Ovary (tissue), 10 donors: ENCODE measurements at places on chromosomes 5 and 9.

DNA sequence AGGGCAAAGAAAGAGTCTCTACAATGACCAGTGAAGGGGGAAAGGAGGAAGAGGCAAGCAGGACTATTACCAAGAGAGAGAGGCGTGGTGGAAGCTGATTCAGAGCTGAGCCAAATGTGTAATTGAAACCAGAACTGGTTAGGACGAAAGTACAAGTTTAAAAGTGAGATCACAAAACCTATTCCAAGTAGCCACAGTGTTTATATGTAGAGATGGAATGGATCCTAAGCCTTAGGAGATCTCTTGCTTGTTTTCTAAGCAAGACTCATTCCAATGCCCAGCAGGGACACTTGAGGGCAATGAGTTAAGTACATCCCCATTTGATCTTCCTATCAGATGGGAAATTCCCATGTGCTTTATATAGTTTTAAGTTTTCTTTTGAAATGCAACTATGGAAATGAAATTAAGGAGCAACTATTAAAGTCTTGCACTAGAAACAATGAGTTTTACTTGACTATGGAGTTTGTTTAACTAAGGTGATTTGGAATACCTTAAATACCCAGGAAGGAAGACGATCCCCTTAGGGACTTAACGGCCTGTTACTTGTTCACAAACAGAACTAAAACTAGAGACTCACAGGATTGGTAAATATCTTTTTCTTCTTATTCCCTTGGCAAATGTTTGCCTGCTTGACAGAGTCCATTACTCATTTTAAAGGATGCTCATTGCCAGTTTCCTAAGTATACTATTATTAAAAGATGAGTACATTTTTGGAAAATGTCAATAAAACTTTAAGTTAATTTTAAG is 51.1 kb upstream of the SNX2 start:
- DNase-seq, result no peak

DNA sequence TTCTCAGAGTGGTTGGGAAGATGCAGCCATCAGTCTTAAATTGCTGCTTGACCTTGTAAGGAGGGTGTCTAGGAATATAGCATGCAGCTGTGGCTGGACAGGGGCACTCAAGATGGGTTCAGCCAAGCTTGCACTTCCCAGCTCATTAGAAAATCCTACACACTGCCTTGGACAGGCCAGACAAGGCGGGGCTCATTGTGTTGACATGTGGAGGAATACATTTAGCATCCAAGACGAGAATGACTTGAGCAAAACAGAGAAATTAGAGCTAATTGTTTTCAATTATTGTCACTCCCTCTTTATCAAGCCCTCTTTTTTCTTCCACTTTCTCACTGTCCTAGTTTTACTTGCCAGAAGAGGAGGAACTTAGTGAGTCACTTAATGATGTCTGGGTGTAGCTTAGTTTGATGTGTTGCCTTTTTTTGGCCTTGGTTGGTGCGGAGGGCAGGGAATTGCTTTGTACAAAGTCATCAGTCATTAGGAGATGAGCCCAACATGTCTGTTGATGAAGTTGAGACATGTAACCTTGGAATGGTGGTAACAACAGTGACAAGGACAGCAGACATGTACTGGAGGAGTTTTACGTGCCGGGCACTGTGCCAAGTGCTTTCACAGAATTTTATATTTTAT is 1219.3 kb upstream of the WWC1 start:
- DNase-seq, result no peak

DNA sequence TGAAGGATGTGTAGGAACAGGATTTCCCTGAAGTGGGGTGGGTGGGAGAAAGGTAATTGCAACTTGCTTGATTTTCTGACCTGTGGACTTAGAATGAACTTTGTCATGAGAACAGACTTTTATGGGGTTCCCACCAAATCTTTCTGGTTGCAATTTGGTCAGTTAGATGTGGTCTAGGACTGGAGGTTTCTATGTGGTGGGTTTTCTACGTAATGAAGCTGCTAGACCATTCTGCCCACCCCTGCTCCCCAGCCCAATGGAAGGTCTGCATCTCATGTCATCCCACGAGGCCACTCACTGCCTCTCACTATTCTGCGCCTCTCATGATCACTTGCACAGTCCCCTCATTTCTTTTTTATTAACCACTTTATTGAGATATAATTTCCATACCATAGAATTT is 37.9 kb upstream of the GZMA start:
- DNase-seq, result no peak

DNA sequence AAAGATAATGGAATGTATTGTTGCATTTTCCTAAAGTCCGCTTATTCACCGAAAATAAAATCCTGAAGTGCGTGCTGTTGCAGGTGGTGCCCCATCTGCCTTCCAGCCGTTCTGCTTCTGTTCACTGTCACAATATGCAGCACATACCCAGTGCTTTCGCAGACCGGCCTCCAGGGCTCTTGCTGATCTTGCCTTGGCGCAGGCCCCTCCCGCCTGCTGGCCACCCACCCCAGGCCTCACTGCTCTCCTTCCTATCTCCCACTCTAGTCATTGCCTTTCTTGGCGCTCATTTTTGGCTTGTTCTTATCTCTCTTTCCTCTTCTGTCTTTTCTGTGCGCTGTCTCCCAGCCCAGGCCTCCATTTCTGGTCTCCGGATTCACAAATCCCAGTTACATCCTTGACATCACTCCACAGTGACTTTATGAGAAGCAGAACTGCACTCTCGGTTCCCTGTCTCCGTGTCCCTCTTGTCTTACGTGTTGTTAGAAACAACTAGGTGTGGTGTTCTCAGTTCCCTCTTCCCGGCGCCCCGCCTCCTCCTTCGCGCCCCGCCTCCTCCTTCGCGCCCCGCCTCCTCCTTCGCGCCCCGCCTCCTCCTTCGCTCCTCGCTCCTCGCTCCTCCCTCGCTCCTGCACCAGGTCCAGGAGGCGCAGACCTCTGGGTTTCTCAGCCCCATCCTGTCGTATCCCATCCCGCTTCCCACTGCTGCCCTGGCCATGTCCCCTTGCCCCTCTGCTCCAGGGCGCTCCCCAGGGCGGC is 201.7 kb upstream of the OTULINL start:
- DNase-seq, result no peak

- no peak for DNase-seq
Observed at GRCh38 chr5:90112033-90112692, 297.4 kb downstream of the CETN3 start.

- no peak for DNase-seq
Observed at GRCh38 chr5:14502294-14502690, 79.3 kb upstream of the OTULINL start.

DNA sequence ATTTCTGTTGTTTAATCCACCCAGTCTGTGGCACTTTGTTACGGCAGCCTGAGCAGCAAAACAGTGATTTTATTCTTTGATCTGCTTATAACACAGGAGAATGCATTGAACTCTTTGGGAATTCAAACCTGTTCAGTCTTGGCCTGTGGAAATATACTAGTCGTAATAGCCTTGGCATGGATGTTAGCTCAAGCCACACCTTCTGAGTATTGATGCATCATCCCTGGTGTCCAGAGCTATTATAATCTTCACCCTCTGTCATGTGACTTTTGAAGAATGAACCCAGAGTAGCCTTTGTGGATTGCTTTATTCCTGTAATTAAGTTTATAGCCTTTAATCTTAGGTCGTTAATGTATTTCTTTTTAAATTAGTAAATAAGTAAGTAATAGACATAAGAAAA is 50.8 kb upstream of the TEX48 start:
- DNase-seq, result no peak

DNA sequence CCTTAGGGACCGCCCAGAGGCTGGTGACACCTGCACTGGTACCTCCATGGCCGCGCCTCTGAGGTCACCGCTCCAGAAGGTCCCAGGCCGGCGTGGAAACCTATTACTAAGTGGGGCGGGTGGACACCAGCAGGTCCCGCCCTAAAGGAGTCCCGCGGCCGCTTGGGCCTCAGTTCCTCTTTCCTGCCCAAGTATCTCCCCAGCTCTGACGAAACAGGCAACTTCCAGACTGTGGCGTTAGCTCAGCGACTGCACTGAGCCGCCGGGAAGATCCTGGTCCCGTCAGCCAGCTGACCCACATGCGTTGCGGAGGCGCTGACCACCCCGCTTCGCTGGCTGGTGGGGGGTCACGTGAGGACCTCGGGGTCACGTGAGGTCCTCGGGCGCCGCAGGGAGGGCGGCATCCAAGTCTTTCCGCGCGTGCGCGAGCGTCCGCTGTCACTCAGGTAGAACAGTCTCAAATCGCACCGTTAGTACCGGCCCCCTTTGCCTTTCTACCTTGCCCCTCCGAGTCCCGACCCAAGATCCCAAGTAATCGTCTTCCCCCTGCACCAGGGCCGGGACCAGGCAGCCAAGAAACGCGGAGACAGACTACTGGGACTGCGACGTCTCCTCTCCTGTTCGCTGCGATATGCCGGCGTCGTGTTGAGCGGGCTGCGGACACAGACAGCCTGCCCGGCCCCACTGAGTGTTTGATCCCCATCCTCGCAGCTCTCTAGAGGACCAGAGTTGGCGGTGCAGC is 53.7 kb upstream of the KDM4C start:
- DNase-seq, result peak; percentile 70

GRCh38 chr5:78701795-78702410 is 53.3 kb upstream of the LHFPL2 start:
- DNase-seq, result no peak

- no peak for DNase-seq
Observed at GRCh38 chr5:64767959-64768357, 533 bp downstream of the SREK1IP1 start.

- no peak for DNase-seq
Observed at GRCh38 chr9:110213413-110214044, 5.6 kb upstream of the C9orf152 start.

DNA sequence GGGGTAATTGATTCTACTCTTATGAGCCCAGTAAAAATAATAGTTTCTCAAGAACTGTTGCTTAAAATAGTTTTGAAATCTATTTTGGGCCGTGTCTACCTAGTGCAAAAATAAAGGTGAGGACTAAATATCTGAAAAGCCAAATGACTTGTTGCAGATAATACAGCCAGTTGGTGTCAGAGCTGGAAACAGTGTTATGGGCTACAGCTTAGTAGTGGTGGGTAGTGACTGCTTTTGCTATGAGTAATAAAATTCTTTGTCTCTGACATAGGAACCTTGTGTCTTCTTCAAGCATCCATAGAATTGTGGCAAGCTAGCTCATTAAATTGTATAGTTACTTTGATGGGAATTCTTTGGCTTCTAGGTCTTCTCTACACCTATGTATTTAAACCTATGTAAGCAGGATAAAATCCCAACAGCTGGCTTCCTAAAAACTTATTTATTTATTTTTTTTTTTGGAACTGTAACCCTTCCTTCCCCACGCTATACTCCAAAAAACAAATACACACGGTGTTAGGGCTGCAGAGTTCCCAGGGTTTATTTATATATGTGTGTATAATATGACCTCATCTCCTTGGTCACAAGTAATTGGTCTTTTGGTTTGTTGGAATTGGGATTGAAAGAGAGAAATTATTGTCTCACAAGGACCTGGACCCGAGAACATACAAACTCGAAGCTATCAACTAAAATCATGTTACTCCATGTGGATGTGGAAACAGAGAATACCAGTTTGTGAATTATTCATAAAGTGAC is 138.0 kb downstream of the NUDT12 start:
- DNase-seq, result no peak

DNA sequence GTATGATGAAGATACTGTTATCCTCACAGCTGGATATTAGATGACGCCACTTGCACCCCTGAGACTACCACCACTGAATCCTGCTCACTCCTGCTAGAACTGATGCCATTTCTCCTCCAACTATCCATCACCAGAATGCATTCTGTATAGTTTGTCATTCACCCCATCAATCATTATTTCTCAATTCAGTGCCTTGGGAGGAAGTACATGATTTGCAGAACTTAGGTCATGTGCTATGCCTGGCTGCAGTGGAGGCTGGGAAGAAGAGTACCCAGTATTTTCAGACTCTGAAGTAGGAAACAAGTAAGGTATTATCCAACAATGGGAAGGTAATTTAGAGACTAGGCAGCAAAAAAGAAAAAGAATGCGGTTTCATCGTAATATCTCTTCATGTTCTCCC is 26.2 kb upstream of the HSD17B4 start:
- DNase-seq, result no peak

- no peak for DNase-seq
Observed at GRCh38 chr5:137615171-137615775, 116.1 kb upstream of the SPOCK1 start.

DNA sequence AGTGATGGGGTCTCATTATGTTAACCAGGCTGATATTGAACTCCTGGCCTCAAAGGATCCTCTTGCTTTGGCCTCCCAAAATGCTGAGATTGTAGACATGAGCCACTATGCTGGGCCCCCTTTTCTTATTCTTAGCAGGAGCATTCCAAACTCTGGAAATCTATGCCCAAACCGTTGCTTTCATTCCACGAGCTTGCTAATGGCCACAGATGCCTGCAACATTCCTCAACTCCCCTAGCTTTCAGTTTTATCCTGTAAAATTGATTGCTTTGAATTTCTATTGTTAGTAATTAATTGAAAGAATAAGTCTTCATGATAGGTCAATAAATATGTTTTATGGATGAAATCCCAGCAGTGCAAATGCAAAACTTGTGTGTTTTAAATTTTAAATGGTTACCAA is 564.8 kb upstream of the WWC1 start:
- DNase-seq, result no peak
